ENCODE measurements at places on chromosomes 7 and 10.

GRCh38 chr7:41222746-41223145 is 480.1 kb downstream of the INHBA start:
- no peak for DNase-seq

DNA sequence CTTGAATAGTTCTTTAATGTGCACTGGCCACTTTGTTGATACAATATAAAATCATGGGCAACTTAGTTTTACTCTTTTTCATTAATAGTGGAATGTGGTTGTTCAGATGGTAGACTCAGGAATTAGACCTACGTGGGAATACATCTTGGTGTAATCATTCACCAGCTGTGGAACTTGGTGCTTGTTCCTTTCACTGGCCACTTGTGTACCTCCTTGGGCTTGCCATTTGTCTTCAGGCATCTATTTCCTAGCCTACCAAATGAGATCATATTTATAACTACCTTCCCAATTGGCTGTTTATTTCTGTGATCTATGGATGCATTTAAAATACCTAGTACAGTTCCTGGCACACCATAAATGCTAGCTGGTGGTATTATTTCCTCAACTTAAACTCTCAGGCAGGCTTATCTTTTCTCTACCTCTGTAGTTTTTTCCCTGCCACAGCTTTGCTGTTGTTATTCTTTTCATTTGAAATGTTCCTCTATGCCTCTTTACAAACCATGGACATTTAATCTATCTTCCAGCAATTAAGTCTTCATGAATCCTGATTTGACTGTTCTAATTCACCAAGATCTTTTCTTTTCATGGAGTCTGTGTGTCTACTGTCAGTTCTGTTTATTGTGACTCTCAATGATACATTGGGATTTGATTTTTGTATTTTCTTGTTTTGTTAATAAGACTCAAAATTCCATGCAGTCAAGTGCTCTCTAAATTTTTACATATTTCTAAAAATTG is 113.0 kb downstream of the ADAM22 start:
- no peak for DNase-seq

DNA sequence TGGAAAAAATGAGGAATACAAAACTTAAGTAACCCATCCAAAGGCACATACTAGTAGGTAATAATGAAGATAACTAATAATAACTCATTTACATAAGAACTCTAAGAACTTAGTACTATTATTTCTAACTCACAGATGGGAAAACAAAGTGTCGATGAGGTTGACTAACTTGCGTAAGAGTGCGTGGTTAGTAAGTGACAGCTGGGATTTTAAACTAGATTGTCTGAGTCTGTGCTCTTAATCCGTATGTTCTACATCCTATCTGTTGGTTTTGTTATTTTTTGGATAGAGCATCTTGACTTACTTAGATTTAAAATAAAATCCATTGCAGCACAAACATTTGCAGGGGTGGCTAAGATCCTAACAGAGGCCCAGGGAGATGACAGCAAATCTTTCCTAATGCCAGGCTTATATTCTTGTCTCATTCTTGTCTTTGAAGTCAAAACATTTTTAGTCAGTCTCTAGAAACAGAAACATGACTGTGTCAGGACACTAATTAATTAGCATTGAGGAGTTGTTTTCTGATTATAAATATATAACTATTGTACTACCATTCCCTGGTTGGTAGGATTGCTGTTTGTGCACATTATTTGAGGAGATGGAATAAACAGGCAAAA is 11.7 kb downstream of the RPA3 start:
- no peak for DNase-seq

GRCh38 chr10:3472287-3473051 is 299.9 kb upstream of the PITRM1 start:
- DNase-seq, result no peak

- DNase-seq, result no peak
Observed at GRCh38 chr10:130040351-130040750, 70.3 kb downstream of the C10orf143 start.

GRCh38 chr10:30765616-30766015 is 136.1 kb upstream of the LYZL2 start:
- DNase-seq, result no peak

GRCh38 chr10:76113952-76114351 is 682.5 kb downstream of the LRMDA start:
- no peak for DNase-seq

DNA sequence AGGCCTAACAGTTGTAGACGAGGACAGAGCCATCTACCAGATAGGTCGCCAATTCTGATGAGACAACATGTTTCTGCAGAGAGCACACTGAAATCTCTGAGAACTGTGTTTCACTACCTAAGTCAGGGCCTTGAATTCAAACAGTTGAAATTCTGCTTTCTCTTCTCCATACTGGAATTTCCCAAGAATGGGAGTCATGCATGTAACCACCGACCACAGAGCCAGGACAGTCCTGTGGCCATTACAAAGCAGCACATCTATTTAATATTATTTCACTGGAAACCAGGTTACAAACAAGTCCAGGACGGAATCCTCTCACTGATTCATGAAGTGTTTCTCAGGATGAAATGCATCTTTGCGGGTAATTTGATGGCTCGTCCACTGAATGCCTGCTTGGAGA is 62.0 kb upstream of the ST8SIA6 start:
- DNase-seq, result no peak

DNA sequence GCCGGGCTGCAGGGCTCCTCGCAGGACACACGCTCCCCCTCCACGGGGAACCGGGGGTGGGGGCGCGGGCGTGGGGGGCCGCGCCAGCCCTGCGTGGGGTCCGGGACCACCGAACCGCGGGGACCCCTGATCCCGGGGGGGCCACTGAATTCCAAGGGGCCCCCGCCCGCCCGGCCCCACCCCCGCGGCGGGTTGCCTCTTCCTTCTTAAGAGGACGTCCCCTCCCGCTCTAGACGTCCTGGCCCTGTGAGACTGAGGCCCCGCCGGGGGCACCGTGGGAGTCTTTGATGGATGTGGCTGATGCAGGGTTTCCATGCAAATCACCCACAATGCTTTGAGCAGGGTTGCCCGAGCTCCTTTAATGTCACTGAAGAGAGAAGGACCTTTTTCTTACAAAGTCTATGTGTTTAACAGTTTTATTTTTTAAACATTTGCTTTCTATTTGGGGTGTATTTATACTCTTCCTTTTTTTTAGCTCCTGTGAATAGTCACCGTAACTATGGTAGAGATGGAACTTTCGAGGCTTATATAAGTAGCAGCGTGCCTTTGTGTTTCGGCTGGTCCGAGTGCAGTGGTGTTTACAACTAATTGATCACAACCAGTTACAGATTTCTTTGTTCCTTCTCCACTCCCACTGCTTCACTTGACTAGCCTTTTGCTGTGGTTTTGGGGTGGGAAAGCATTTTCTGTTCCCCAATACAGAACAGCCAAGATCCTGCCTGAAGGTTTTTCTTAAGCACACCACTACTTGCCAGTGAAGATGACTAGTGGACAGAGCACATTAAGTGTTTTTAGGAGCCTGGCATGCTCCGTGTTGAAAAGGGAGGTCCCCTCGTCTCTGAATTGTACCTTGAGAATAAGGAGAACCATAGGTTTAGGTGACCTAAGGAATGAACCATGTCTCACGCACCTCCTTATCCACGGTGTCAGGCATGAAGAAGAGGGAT is 44.8 kb downstream of the PDIA4 start:
- peak; percentile 80 for DNase-seq

- DNase-seq, result no peak
Observed at GRCh38 chr10:123327450-123327849, 173.2 kb downstream of the BUB3 start.

GRCh38 chr7:34486371-34486770 is 171.6 kb upstream of the NPSR1 start:
- peak; percentile 97 for DNase-seq
